ENCODE measurements at places on chromosomes 3 and 15. TPM values are rescaled to one million over a fixed set of nuclear protein-coding genes. Genes with fewer than 3 reads are reported as not detected.

Gene ATP13A5
- not detected for total RNA-seq

Gene SLC51A
- not detected for total RNA-seq

Gene SEC22C
- 50.8 TPM for total RNA-seq

Gene AP4E1
- 17.5 TPM for total RNA-seq

Gene CASR
- not detected for total RNA-seq

Gene IL17RB
- not detected for total RNA-seq

Gene SLC6A11
- total RNA-seq, result not detected

Gene MYRIP
- not detected for total RNA-seq

Gene PCOLCE2
- total RNA-seq, result 15.8 TPM

Gene C3orf22
- not detected for total RNA-seq

Gene FHIT
- total RNA-seq, result not detected

Gene CCDC9B
- total RNA-seq, result 100 TPM

Gene NMB
- total RNA-seq, result 7.0 TPM

Gene CYP1A2
- total RNA-seq, result not detected

Gene AP3B2
- total RNA-seq, result not detected

Gene GPR160
- total RNA-seq, result not detected

Gene RTP1
- not detected for total RNA-seq

Gene RTP3
- total RNA-seq, result not detected

Gene TMEM40
- total RNA-seq, result not detected

Gene GOLGA6D
- not detected for total RNA-seq

Gene C3orf62
- 3.2 TPM for total RNA-seq

Gene PLOD2
- 325 TPM for total RNA-seq

Gene EEFSEC
- total RNA-seq, result 9.0 TPM

Gene FGD5
- not detected for total RNA-seq

Gene TIPARP
- 51.2 TPM for total RNA-seq

Gene KNSTRN
- 25.3 TPM for total RNA-seq

Gene EIF4G1
- 556 TPM for total RNA-seq

Gene TYRO3
- 12.0 TPM for total RNA-seq

Gene CD80
- total RNA-seq, result not detected

Gene TICRR
- total RNA-seq, result 4.4 TPM

Gene SNTN
- total RNA-seq, result not detected

Gene SCN5A
- not detected for total RNA-seq

Gene GHSR
- total RNA-seq, result not detected

Gene GOLGB1
- total RNA-seq, result 37.7 TPM

Gene SLC2A2
- total RNA-seq, result not detected

Gene B3GALNT1
- total RNA-seq, result 4.8 TPM

Gene PLD1
- 4.1 TPM for total RNA-seq

Gene CD276
- total RNA-seq, result 110 TPM

Gene USP50
- not detected for total RNA-seq

Gene EIF4E3
- total RNA-seq, result 0.97 TPM

Gene KNG1
- total RNA-seq, result not detected

Gene ZNF654
- 14.6 TPM for total RNA-seq

Gene CCR4
- not detected for total RNA-seq

Gene GPR27
- not detected for total RNA-seq

Gene CXCR6
- total RNA-seq, result not detected

Gene LOXL1
- total RNA-seq, result 235 TPM

Gene ABCF3
- 66.7 TPM for total RNA-seq

Gene RNU5B-1
- total RNA-seq, result 8.6 TPM

Gene IL20RB
- total RNA-seq, result 1.3 TPM

Gene CAV3
- 0.62 TPM for total RNA-seq

Gene UQCC5
- total RNA-seq, result 38.4 TPM

Gene ITPKA
- total RNA-seq, result 2.3 TPM

Gene THSD4
- 39.1 TPM for total RNA-seq

Gene ITIH3
- total RNA-seq, result 0.59 TPM

Gene SH2D7
- total RNA-seq, result not detected

Gene SOX14
- total RNA-seq, result not detected

Gene DLEC1
- not detected for total RNA-seq

Gene CHRNA7
- not detected for total RNA-seq

Gene MNS1
- total RNA-seq, result 1.6 TPM

Gene BBX
- 41.0 TPM for total RNA-seq

Data from HFFc6 (cell line).